ENCODE measurements at places on chromosomes 12 and 14.

- DNase-seq = no peak
Measured at GRCh38 chr12:129103231-129103630, 250.0 kb downstream of the GLT1D1 start.

DNA sequence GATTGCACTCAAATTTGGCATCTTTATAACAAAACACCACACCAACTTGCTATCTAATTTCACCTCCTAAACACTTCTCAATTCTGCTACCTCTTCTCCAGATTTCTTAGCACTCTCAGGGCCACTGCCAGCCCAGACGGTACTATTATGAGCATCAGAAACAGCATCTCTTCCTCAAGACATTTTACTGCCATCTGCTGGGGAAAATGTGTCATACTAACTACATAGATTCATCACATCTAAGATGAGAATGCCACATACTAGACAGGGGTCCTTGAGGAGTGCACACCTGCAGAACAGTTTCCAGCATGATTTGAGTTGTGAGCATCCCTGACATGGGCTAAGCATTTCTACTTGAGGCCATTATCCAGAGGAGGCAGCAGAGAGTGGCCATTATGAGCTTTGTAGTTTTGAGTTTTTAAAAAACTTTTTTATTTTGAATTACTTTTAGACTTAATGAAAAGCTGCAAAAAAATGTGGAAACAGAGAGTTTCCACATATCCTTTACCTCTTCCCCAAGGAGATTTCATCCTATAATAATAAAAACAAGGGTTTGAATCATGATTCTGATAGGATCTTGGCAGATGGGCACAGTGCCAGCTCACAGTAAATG is 15.1 kb upstream of the GRIP1 start:
- peak; percentile 26 for DNase-seq

DNA sequence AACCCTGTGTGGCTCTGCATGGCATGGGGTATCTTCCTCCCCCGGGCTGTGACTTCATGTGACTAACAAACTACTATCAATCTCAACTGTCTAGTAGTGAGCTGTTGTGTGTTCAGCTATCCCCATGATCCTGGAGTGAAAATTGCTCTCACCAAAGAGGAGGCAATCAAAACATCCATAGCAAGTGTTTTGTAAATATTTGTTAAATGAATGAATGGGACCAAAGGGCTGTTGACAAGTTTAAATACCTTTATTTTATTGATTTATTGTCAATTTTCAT is 138.1 kb upstream of the CPM start:
- no peak for DNase-seq

DNA sequence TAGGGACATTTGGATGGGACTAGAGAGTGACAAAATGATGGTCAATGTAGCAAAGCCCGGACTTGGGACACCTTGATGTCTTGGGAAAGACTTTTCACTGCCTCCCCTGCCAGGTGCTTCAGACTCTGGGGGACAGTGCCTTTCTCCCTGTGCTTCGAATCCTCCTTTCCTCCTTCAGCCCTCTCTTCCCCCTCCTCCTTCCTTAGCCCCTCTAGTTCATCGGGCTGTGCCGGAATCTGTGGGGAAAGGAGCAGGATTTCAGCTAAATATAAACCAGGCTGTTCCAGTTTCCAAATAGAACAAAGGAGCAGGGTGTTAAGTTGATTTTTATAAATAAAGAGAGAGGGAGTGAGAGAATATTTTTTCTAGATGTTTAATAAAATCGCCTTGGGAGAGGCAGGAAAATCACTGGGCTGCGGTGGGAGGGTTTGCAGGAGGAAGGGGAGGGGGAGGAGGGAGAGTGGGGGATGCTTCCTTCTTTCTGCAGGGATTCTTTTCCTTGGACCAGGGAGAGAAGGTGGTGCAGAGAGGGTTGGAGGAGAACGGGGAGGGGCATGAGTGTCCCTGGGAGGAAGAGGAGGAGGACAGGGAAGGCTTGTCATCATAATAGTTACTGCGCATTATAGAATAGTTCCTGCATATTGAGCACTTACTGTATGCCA is 21.3 kb upstream of the CABP1 start:
- DNase-seq = no peak

DNA sequence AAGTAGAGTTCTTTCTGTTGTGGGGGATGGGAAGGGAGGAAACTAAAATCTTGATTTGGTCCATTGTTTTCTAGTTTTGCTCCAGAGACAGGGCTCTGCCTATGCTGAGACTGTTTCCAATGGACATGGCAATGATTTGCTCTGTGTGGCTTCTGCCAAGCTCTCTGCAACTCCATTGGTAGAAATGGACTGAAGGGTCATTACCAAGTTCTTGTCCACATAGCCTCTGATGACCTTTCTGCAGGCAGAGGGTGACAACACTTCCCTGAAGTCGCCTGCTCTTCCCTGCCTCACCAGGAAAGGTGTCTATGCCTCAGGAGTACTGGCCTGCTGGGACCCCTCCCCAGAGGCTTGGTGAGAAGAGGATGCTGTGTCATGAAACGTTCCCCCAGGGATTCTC is 39.5 kb upstream of the NOS1 start:
- no peak for DNase-seq

GRCh38 chr12:130715998-130716968 is at the start of gene RIMBP2:
RIMBP2 (minus strand) TSS chr12:130716299; CDS start chr12:130479013, 237,286 bp downstream.
- DNase-seq = peak; percentile 86

DNA sequence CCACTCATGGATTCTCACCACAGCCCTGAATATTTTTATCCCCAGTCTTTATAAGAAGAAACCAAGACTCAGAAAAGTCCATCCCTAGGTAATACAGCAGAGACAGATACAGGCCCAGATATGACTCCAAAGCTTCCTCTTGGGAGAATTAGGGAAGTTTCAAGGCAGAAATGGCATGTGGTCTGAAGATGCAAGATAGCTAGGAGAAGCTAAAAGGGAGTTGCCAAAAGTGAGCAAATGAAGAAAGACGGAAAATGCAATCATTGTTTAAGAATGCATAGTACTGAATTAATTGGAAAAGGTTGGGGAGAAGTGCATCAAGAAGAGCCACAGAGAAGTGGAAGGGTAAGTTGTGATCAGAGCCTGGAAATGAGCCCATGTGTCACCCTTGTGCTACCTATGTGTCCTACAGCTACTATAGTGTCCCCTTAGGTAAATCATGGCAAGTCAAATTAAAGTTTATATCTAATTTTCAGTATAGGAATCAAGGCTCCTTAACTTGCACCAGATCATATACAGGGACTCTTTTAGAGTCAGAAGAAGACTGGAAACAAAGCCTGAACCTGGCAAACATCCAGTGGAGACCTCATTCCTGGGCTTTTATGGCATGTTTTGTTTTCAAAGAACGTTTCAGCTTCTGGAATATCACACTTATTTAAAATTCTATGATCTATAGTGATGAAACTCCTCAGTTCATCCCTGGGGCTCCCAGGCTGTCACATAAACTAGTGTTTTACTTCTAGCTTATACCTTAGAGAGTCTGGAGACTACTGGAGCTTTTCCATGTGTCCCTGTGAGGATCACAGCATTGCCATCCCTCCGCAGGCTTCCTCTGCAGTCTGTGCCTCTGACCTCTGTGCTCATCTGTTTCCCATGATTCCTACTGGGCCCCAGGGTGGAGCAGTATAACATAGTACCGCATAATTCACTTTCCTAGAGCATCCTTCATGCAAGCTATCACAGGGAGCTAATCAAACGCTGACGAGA is 189.0 kb upstream of the CDKN3 start:
- DNase-seq = no peak

- DNase-seq = no peak
Measured at GRCh38 chr12:58925111-58925611, 4.9 kb upstream of the LRIG3 start.

DNA sequence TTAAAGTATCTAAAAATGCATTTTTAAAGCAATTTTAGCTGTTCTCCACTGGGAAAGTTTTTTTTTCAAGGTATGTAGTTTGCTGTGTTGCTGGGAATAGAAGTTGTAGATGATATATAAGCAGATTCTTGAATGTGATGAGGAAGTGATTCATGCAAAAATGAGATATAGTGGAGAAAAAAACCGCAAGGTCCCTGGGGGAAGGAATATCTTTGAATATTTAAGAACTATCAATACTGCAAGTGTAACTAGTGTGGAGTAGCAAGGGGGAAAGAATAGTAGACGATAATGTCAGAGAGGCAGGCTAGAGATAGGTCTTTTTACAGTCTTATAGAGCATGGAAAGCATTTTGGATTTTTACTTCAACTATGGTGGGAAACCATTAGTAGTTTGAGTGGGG is 42.5 kb downstream of the PTCSC3 start:
- DNase-seq = no peak

GRCh38 chr14:37592482-37593408 is 2.3 kb downstream of the FOXA1 start:
- DNase-seq = no peak

DNA sequence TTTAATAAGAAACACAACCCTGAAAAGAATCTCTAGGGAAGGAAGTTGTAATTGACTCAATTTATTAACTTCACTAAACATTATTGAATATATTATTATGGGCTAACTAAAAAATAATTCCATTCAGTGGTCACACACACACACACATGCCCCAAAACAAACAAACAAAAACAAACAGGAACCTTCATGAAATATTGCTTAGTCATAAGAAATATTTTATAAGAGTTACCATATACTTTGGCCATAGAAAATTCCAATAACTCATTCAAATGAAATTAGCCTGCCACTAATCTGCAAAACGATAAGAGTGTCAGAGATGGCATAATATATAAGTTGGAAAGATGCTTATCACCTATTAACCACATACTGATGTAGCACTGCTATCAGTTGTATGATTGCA is 268.4 kb upstream of the AMIGO2 start:
- DNase-seq = no peak

DNA sequence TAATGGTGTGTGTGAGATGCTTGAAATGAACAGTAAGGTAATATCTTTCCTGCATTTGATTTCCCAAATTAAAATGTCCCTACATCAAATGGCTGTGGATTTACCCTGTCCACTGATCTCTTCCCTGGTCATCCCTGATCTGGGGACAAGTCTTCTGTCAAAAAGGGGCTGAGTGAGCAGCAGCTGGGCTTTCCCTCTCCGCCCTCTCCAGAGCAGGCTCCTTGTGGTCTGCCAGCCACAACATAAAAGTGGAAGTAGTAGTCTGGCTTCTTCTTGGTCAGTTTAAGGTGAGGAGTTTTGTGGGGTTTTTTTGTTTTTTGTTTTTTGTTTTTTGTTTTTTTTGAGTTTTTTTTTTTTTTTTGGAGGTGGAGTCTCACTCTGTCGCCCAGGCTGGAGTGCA is 25.2 kb upstream of the PLXNC1 start:
- no peak for DNase-seq

DNA sequence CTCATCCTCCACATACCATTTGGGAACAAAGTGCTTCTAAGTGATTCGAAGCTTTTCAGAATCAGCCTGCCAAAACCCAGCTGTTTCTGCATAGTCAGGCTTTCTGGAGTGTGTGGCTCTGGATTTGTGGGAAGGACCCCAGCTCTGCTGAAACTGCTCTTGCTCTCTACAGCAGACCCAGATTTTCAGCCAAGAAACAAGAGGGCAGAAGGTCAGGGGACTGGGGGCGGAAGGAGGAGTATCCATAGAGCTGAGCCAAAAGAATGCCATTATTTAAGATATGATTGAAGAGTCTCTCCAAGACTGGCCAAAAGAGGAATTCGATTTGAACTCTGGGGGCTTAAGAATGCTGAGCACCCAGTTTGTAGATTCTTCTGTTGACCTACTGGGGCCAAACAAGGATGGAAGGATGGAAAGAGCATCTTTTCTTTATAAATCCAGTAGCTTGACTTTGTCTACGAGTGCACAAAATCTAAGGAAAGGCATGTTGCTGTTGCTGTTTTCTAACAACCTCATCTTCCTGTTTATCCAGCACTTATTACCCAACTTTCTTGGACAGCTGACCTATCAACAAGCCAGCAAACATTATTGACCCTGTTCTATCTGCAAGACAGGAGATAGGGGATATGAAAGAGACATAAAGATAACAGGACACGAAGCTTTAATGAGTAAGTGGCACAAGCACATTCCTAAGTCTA is 29.2 kb downstream of the FBLN5 start:
- DNase-seq = no peak

GRCh38 chr14:22163051-22163450 is 426.0 kb downstream of the DAD1 start:
- no peak for DNase-seq

DNA sequence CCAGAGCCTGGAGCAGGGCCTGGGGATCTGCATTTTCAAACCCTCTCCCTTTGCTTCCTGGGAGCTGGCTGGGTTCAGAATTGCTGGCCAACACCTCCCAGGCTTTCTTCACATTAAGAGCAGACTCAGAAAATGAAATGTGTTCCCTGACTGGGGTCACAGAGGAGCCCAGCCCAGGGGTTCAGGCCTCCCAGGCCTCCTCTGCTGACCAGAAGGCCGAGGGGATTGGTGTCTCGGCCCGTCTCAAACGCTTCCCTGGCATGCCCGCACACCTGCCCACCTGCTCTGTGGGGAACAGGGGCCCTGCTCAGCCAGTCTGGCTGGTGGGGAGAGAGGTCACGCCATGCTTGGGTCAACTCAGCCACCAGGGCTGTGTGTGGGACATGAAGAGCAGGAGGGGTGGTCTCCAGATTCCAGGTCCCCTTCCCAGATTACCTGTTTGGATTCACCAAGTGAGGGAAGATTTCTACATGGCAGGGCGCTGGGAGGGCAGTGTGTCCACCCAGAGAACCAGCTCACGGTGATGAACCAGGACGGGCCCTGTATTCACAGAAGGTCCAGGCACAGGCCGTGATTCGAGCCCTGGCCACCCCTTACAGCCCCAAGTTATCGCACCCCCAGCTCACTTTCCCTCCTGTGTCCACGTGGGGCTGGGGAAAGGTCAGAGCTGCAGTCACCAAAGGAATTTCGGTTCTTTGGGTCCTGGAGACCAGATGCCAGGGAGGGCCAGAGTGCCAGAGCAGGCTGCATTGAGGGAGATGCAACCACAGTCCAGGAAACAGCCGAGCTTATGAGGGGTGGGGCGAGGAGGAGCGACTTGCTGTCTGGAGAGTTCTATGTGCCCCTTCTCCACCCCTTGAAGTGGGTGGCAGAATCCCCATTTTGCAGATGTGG is 55.2 kb upstream of the RIN3 start:
- DNase-seq = no peak

DNA sequence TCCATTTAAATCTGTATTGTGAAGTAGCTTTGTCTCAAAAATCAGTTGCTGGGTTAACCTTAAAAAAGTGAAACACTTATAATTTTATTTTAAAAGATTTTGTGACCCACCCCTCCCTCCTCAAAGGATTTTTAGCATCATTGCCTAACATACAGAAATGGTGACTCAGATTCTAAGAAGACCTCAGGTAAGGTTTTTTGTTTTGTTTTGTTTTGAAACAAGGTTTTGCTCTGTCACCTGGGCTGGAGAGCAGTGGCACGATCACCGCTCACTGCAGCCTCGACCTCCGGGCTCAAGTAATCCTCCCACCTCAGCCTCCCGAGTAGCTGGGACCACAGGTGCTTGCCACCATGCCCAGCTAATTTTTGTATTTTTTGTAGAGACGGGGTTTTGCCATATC is 74.2 kb downstream of the GNS start:
- DNase-seq = no peak

DNA sequence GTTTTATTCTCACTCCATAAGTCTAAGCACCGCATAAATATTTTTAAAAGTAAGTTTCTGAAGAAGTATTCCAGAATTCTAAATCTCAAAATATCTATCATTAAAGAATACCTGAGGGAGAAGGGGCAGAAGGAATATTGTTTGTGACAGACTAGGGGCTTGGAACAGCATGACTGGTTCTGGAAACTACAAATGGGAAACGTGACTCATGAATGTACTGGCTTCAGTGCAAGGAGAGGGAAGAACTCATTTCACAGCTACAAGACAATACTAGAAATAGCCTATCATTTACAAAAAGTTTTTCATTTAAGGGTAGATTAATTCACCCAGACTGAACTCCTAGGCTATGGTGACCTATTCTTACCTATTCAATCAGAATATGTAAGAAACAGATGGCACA is 121.3 kb downstream of the SLC25A21 start:
- DNase-seq = no peak

GRCh38 chr12:121443193-121443870 is 43.4 kb downstream of the RNF34 start:
- DNase-seq = peak; percentile 85

Data from WERI-Rb-1 (cell line).